ENCODE measurements at places on chromosomes 6 and 20. TPM values are rescaled to one million over a fixed set of nuclear protein-coding genes. Genes with fewer than 3 reads are reported as not detected.

The ENPP1 gene
- total RNA-seq = 1.2 TPM

- DNase-seq = no peak
These were observed 85.5 kb upstream of the RPS6KA2 start for GRCh38 chr6:166712286-166713228.

The CITED2 gene
- total RNA-seq = 86.6 TPM

DNA sequence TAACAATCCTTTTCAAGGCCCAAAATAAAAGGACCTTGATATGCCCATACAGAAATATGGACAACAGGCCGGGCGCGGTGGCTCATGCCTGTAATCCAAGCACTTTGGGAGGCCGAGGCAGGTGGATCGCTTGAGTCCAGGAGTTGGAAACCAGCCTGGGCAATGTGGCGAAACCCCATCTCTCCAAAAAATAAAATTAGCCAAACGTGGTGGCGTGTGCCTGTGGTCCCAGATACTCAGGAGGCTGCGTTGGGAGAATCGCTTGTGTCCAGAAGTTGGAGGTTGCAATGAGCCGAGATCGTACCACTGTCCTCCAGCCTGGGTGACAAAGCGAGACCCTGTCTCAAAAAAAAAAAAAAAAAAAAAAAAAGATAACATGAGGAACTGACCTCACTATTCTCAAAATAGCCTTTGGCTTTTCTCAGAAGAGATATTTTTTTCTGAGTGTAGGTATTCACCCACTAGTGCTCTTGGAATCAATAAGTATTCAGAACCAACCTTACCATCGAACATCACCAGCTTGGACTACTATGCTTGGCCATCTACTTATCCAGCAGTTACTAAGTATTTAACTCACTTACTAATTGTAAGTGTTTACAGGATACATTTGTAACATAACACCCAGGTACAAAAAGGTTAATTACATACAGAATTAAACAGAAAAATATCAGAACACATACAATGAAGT, 99.2 kb downstream of the OR2B2 start:
- DNase-seq = no peak

DNA sequence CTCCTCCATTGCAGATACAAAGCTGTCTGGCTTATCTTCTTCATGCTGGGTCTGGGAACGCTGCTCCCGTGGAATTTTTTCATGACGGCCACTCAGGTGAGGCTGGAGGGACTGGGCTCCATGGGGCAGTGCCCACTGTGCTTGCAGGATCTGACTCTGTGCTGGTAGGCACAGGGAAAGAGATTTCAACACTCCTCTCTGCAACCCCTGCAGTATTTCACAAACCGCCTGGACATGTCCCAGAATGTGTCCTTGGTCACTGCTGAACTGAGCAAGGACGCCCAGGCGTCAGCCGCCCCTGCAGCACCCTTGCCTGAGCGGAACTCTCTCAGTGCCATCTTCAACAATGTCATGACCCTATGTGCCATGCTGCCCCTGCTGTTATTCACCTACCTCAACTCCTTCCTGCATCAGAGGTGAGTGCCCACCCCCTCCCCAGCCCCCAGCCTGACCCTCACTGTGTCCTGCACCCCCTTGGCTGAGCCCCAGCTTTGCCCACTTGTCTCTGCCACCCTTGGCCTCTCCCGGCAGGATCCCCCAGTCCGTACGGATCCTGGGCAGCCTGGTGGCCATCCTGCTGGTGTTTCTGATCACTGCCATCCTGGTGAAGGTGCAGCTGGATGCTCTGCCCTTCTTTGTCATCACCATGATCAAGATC, 6.1 kb downstream of the SLC29A1 start:
- no peak for DNase-seq

GRCh38 chr20:39736434-39737327, 774.5 kb downstream of the DHX35 start:
- no peak for DNase-seq

DNA sequence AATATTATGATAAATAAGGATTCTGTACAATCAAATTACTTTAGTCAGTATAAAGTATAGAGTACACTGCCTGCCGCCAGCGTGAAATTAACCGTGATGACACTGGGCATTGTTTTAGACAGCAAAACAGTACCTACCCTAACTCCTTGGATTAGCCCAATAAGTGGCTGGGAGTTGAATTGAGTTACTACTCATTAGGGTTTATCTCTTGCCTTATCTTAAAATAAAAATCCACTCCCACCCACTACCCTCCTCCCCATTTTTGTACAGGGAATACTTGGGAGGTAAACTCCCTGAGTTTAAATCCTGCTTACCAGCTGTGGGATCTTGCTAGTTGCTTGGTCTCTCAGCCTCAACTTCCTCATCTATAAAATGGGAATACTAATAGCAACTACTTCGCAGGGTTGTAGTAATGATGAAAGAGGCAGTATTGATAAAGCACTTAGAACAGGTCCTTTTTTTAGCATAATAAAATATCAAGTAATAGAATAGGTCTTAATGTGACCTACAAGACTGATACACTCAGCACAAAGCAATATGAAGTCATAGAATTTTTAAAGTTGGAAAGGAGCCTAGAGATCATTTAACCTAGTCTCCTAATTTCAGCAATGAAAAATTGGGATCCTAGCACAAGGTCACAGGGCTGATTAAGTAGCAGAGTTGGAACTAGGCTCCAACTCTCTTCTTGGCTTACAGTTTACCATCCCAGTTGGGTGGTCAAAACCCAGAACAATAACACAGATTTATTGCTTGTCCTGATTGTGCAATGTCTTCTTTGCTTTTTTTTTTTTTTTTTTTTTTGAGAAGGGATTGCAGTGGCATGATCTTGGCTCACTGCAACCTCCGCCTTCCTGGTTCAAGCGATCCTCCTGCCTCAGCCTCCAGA, 23.8 kb downstream of the PHACTR2 start:
- no peak for DNase-seq

DNA sequence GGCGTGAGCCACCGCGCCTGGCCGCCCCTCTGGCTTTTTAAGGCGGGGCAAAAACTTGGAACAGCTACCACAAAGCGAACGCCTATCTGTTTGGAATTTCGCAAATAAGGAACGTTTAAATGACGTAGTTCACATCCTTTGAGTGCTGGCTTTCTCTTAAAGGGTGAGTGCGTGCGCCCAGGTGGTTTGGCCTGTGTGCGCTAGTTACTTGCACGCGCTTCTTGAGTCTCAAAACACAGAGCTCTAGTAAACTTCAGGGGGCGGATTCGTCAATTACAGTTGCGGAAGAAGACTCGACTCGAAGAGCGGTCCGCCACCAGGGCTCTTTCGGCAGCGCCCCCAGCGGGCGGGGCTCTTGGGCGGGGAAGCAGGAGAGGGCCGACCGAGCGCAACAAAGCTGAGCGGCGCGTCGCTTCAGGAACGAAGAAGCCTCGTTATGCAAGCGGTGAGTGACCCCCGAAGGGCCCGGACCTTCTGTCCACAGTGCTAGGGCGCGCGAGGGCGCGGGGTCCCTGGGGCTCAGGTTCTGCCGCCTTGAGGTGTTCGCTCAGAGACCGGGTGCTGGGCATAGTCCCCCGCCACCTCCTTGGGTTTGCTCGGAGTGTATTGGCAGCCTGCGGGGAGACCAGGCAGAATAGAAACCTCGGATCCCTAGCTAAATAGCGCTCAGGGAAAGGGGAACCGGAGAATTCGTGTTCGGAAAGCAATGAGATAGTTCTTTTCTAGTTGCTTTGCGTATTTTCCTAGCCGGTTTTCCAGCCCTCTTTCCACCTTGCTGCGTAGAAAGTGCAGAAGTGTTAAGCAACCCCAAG, at the start of gene SYCP2L:
Gene SYCP2L (plus strand): TSS at position 362 of the 812 bp plus-strand sequence. CDS start 75 bp downstream, at position 437.
- no peak for DNase-seq

The RIN2 gene
- total RNA-seq = 143 TPM

The UST gene
- 2.0 TPM for total RNA-seq

GRCh38 chr6:140486450-140487361, 1112.3 kb upstream of the CITED2 start:
- no peak for DNase-seq

DNA sequence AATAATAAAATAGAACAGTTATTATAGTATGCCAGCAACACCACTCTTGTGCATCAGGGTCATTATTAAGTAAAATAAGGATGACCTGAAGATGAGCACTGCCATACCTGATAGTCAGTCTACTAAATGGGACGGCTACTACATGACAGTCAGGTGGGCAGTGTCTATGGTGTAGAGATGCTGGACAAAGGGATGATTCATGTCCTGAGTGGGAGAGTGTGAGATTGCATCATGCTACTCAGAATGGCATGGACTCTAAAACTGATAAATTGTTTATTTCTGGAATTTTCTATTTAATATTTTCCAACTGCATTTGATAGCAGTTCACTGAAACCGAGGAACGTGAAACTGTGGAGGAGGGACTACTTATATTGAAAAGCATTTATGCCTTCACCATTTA, 38.8 kb downstream of the SNX9 start:
- no peak for DNase-seq

GRCh38 chr6:14274546-14275492, 157.2 kb downstream of the CD83 start:
- DNase-seq = no peak

DNA sequence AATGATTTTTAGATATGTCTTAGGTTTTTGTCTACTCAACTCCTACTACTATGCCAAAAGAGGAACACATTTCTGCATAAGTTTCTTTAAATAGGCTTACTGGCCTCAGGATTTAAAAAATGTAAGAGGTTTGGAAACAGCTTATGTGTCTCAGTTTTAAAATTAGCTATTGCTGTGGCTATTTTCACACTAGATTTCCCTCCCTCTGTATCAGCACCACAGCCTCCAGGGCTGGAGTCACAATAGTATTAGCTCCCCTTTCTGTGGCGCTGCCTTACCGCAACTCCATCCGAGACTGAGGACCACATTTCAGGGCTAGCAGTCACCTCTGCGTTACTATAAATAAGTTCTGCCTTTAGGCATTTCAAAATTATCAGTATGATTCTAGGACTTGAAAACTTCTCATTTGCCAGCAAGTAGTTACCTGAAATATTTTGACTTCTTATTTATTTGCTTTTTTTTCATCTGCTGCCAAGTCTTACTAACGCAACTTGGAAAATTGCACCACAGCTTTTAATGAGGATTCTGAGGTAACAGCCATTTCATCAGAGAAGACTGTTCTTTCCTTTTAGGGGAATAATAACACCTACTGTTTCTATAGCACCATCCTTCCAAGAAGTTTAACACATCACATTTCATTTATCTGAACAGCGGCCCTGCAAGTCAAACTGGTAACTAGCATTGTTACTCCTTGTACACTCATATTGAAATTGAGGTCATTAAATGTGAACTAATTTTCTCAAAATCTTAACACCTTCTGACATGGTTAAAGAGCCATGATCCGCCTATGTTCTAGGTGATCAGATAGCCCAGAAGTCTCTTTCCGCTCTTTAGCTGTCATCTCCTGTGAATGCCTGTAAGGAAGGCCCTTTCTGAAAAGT, 105.9 kb downstream of the GJA10 start:
- DNase-seq = no peak

DNA sequence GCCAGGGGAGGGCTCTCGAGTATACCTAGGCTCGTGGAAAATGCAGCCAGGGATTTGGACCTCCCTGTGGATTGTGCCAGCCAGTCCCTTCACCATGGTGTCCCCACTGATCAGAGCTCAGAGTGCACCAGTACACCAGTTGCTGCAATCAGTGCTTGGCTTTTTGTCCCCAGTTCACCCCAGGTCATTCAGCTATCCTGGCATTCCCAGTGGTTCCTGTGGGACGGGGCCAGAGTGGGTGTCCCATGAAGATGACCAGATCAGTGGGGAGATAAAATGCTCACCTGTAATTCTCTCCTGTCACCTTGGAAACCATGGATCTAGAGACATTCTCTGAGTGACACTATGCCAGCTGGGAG, 23.8 kb downstream of the MAS1 start:
- DNase-seq = no peak

DNA sequence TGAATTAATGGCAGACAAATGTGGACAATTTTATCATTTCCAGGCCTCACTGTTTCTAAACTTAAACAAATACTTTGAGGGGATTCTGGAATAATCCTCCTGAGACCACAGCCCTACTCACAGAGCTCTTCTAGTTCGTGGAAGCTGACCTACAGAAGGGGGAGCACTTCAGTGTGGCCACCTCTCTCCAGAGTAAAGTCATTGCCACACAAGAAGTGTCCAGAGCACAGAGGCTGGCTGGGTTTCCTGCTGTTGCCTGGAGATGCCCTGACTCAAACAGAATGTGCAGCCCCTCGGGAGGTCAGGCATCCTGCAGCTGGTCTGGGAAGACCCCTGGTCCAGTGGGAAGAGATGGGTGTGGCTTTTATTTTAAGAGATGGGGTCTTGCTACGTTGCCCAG, 110.9 kb downstream of the QRSL1 start:
- no peak for DNase-seq

GRCh38 chr20:1876217-1876921, 18.8 kb upstream of the SIRPA start:
- no peak for DNase-seq

The PSORS1C1 gene
- total RNA-seq = 1.8 TPM

The UFL1 gene
- total RNA-seq = 15.3 TPM

DNA sequence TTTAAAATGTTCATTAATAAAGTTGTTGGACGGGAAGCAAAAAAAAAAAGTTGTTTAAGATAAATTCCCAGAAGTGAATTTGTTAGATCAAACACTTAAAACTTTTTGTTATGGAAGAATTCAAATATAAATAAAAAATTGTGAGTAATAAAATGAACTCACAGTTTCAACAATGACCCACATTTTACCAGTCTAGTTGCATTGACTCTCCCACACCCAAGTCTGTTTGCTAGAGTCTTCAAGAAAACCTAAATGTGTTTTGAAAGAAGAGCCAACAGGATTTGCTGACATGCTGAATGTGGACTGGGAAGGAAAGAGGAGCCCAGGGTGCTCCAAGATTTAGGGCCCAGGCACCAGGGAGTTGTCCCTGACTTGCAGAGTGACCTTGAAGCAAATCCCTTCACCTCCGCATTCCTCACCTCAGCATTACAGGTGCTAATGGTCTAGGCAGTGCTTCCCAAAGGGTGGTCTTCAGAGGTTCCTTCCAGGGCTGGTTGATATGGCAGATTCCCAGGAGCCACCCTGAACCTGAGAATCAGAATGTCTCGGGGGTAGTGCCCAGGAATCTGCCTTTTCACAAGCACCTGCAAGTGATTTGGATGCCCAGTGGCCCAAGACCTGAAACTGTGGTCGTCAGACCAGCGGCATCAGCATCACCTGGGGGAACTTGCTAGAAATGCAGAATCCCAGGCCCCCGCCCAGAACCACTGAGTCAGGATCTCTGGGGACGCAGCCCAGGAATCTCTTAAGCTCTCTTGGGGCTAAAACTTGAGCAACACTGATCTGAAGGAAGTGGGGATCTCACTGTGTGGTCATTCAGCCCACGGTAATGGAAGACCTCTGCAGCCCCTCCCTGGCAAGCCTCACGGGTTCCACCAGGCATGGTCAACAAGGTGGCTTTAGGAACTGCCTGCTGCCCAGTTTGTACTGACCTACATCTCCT, 31.1 kb downstream of the POFUT1 start:
- DNase-seq = no peak

All from glomerular endothelial cell (primary cell).